Endothelial cell (in vitro differentiated cells): ENCODE measurements at places on chromosomes 13 and 19.
A peak's percentile ranks its signal among the peaks of the same experiment; 100 is the strongest.

- DNase-seq = no peak
These were observed 2.3 kb downstream of the DHRS12 start for GRCh38 chr13:51801631-51802099.

DNA sequence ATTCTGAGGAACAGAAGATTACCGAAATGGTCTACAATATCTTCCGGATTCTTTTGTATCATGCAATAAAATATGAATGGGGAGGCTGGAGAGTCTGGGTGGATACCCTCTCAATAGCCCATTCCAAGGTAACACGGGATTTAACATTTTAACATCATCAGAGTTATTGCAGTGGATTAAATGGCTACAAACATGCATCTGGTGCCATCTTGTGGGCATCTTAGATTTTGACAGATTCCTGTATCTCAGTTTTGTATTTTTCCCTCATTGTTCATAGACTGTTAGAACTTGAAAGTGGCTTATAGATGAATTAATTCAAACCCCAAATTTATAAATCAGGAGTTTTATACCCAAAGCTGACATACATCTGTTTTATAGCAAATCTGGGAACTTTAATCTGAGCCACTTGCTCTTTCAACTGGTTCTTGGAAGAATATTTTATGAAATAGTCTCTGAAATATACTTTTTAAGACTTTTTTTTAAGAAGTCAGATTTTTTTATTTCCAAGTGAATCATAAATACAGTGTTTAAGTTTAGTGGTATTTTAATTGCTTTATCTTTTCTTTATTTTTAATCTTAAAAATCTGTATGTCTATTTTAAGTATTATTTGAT lies 215.2 kb downstream of the NBEA start:
- DNase-seq = peak; percentile 48

DNA sequence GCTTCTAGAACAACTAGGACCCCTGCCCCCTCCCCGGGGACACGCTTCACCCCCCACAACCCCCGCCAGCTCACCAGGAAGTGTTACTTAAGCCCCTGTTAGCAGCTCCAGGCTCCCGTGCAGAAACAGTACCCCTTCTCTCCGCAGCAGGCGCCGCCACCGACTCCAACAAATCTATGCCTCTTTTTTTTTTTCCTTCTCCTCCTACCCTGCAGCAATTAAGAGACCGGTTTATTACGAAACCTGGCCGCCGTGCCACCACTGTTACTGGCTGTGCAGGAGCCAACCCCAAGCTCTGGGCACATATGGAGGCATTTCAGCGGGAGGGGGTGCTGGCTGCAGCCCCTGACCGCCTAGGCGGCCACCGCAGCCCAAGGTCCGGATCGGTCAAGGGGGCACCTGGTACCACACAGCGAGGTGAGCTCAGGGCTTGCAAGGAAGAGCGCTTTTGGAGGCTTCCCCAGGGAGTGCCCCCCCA lies 2.4 kb downstream of the GADD45B start:
- DNase-seq = no peak

GRCh38 chr19:40424637-40425449 lies 949 bp downstream of the SERTAD1 start:
- DNase-seq = no peak

DNA sequence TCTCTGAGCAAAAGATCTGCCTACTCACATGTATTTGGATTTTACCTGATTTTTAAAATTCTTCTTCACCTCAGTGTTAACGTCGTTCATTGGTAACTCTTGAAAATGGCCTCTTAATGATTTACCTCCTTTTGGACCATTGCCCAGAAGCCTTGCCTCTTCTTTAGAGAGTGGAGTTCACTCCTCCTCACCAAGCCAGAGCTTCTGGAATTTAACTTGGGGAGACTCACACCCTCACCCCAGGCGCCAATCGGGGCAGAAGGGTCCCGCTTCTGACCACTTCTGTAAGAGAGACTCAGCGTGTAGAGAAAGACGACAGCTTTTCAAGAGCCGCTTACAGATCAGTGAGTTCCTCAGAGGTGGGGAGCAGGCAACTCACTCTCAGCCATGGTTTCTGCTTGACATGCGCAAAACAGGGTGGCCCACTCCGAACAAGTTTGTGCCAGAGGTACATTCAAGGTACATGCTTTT lies 2.7 kb downstream of the PNMA8C start:
- DNase-seq = no peak

- no peak for DNase-seq
These were observed 11.7 kb downstream of the PLIN4 start for GRCh38 chr19:4506449-4507149.

- no peak for DNase-seq
These were observed 87.8 kb upstream of the RNF113B start for GRCh38 chr13:98264877-98265276.

- DNase-seq = no peak
These were observed 22.9 kb upstream of the FRY start for GRCh38 chr13:32008518-32009175.
